ENCODE measurements at places on chromosomes 5 and 9.

DNA sequence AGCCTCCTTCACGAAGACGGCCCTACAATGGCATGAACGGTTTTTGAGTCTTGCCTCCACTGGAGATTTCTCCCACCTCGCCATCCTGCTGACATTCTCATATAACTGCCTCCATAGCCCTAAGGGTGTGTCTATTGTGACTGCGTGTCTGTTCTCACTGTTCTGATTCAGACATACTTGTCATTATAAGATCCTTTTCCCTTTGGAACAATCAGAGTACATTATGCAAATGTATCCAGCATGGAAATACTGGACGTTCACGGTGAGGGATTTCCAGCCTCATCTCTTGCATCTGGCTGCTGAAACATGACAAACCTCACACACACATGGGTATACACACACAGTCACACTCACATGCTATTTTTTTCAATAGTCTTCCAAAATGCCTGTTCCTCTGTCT lies 402.1 kb downstream of the DIRAS2 start:
- H3K4me1 ChIP-seq = no peaks in the 10 kb centered on the region
- no peaks in the 10 kb centered on the region for H3K27me3 ChIP-seq
- DNase-seq = no peak

- DNase-seq = peak; percentile 67
- H3K4me1 ChIP-seq = no peaks in the 10 kb centered on the region
These were observed 151.8 kb upstream of the VLDLR start for GRCh38 chr9:2469681-2470221.

DNA sequence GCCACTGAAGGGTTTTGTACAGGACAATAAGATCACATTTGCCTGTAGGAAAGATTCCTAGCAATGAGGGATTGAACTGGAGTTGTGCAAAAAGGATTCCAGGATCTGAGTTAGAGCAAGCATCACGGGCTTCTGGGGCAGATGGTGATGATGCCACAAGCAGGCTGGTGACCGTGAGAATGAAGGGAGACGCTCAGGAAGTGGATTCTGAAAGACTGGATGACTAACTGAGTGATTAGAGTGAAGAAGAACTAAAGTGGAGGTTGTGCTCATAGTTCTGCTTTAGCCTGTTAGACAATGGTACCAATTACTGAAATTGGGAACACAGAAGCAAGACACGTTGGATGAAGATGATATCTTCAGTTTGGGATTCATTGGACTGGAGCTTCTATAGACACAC lies 168.2 kb downstream of the CD180 start:
- H3K36me3 ChIP-seq = no peaks in the 10 kb centered on the region
- no peak overlapping the region for H3K27ac ChIP-seq
- H3K4me1 ChIP-seq = no peaks in the 10 kb centered on the region
- DNase-seq = no peak
- no peaks in the 10 kb centered on the region for H3K27me3 ChIP-seq

- H3K4me1 ChIP-seq = peaks cover 5% of the 10 kb centered on the region
- no peak for DNase-seq
- no peak overlapping the region for H3K27ac ChIP-seq
- H3K4me3 ChIP-seq = no peak overlapping the region
- no peaks in the 10 kb centered on the region for H3K36me3 ChIP-seq
These were observed 83.4 kb upstream of the DMRT1 start for GRCh38 chr9:758146-758545.

GRCh38 chr9:127279717-127280285 lies 15.2 kb downstream of the GARNL3 start:
- no peaks in the 10 kb centered on the region for H3K27me3 ChIP-seq
- H3K4me3 ChIP-seq = no peak overlapping the region
- no peak overlapping the region for H3K27ac ChIP-seq
- H3K36me3 ChIP-seq = no peaks in the 10 kb centered on the region

- DNase-seq = no peak
- no peaks in the 10 kb centered on the region for H3K4me1 ChIP-seq
- H3K27me3 ChIP-seq = no peaks in the 10 kb centered on the region
- H3K27ac ChIP-seq = no peak overlapping the region
- no peak overlapping the region for H3K4me3 ChIP-seq
- no peaks in the 10 kb centered on the region for H3K36me3 ChIP-seq
These were observed 73.7 kb upstream of the EGFLAM start for GRCh38 chr5:38184627-38185026.

- no peak for DNase-seq
- no peaks in the 10 kb centered on the region for H3K4me1 ChIP-seq
- H3K4me3 ChIP-seq = no peak overlapping the region
These were observed 859.6 kb upstream of the SEMA6A start for GRCh38 chr5:117434254-117434653.

DNA sequence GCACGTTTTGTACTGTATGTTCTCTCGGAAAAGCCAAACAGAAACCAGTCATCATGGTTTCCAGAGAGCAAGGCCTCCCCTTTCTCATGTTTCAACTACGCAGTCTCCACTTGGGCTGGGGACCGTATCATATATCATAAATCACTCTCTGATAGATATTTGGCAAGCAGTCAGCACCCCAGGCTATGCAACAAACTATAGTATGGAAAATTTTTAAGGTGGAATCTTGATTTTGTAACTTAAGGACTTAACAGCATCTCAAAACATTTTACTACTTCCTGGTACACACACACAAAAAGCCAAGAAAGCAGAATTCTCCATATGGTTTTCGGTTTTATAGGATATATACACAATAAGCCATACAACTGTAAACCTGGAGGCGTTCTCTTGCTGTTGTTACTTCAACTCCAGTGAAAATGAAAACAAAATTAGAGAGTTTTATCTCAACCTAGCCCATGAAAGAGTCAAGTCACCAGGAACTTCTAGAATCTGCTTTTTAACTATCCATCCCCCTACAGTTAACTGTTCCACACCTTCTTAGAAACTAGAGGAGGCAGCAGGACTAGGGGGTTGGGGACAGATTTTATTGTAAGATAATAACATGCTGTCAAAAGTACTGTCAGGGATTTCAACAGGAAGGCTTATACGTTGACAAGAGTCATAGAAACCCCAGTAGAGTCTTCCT lies 283.4 kb downstream of the NFIB start:
- no peaks in the 10 kb centered on the region for H3K27me3 ChIP-seq
- H3K27ac ChIP-seq = no peak overlapping the region
- H3K4me1 ChIP-seq = peaks cover 3% of the 10 kb centered on the region

DNA sequence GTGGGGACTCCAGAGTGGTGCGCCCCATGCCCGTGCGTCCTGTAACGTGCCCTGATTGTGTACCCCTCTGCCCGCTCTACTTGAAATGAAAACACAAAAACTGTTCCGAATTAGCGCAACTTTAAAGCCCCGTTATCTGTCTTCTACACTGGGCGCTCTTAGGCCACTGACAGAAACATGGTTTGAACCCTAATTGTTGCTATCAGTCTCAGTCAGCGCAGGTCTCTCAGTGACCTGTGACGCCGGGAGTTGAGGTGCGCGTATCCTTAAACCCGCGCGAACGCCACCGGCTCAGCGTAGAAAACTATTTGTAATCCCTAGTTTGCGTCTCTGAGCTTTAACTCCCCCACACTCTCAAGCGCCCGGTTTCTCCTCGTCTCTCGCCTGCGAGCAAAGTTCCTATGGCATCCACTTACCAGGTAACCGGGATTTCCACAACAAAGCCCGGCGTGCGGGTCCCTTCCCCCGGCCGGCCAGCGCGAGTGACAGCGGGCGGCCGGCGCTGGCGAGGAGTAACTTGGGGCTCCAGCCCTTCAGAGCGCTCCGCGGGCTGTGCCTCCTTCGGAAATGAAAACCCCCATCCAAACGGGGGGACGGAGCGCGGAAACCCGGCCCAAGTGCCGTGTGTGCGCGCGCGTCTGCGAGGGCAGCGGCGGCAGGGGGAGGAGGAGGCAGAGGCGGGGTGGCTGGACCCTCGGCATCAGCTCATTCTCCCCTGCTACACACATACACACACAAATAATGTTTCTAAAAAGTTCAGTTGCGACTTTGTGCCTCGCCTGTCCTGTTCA lies 668 bp downstream of the GLIS3 start:
- DNase-seq = peak; percentile 51
- H3K27me3 ChIP-seq = peaks cover 6% of the 10 kb centered on the region
- H3K4me1 ChIP-seq = peaks cover 2% of the 10 kb centered on the region
- H3K27ac ChIP-seq = no peak overlapping the region
- peak overlapping the region; percentile 40 for H3K4me3 ChIP-seq

DNA sequence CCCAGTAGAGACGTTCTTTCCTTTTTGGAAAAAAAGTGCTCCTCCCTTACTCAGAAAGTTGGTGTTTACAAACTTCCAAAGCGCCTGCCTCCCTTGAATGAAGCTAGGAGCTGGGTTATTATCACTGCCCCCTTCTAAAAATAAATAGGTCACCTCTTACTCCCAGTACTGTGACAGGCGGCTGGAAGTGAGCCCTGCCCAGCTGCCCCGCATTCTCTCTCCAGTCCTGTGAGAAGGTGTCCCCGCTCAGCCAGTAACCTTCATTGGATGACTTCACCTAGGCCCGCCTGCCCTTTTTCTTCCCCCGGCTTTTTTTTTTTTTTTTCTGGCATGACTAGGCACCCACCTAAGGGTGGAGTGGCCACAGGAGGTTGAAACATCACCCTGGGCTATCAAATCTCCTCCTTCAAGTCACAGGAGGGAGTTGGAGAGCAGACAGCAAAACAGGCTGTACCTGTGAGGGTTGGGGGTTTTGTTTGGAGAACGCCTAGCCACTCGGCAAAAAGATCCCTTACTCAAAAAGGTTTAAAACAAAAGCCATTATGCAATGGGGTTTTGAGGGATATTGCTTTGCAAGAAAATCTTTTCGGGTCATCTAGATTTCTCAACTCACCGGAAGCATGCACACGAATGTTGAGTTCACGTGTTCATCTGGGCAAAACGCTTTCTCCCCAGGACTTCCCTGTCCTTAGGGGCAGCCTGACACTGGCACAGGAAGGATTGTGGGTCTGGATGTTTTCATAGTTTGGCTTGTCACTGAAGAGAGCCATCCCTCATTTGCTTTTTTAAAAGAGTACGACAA lies 43.3 kb upstream of the ZNF622 start:
- H3K27ac ChIP-seq = no peak overlapping the region
- no peaks in the 10 kb centered on the region for H3K36me3 ChIP-seq
- no peaks in the 10 kb centered on the region for H3K4me1 ChIP-seq
- H3K4me3 ChIP-seq = no peak overlapping the region
- peak; percentile 86 for DNase-seq

DNA sequence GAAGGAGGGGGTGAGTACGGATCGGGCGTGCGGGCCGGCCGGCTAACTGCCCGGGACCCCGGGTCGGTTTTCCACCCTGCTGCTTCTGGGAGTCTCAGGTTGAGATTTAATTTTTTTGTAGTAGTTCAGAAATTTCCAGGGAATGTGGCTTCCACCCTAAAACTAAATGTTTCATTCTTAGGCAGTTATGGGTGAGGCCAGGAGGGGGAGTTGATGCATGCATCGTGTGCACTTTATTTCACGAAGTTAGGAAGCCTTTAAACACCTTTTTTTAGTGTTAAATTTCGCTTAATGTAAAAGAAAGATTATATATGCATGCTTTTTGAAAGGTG lies 905 bp downstream of the CDK9 start:
- H3K27me3 ChIP-seq = no peaks in the 10 kb centered on the region
- peaks cover 3% of the 10 kb centered on the region for H3K4me1 ChIP-seq
- H3K36me3 ChIP-seq = peaks cover 34% of the 10 kb centered on the region
- H3K27ac ChIP-seq = peak overlapping the region; percentile 99

DNA sequence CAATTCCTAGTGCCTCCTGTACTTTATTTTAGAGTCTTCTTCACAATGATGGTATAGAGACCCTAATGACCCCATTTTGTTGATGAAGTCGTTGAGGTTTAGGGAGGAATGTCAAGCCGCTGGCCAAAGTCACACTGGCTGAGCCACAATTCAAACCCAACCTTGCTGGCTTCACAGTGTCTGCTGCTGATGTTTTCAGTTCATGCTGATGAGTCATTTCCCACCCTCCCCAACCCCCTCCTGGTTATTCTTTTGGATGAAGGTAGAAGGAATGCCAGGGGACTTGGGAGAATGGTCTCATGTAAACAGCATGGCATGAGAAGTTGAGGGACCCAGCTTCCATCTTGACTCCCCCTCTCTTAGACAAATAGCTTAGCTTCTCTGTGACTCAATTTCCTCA lies 68.6 kb downstream of the TMEM252 start:
- no peak for DNase-seq
- no peaks in the 10 kb centered on the region for H3K36me3 ChIP-seq
- no peaks in the 10 kb centered on the region for H3K4me1 ChIP-seq
- H3K27me3 ChIP-seq = no peaks in the 10 kb centered on the region

- no peaks in the 10 kb centered on the region for H3K4me1 ChIP-seq
- DNase-seq = peak; percentile 70
- no peak overlapping the region for H3K4me3 ChIP-seq
- H3K27me3 ChIP-seq = no peaks in the 10 kb centered on the region
These were observed 27.3 kb upstream of the TRIM14 start for GRCh38 chr9:98146101-98146991.

Measured in mesendoderm (in vitro differentiated cells).